ENCODE measurements at places on chromosomes 6 and 20.
A peak's percentile ranks its signal among the peaks of the same experiment; 100 is the strongest.

- no peak for DNase-seq
These were observed 201.0 kb upstream of the EYS start for GRCh38 chr6:65908065-65908464.

DNA sequence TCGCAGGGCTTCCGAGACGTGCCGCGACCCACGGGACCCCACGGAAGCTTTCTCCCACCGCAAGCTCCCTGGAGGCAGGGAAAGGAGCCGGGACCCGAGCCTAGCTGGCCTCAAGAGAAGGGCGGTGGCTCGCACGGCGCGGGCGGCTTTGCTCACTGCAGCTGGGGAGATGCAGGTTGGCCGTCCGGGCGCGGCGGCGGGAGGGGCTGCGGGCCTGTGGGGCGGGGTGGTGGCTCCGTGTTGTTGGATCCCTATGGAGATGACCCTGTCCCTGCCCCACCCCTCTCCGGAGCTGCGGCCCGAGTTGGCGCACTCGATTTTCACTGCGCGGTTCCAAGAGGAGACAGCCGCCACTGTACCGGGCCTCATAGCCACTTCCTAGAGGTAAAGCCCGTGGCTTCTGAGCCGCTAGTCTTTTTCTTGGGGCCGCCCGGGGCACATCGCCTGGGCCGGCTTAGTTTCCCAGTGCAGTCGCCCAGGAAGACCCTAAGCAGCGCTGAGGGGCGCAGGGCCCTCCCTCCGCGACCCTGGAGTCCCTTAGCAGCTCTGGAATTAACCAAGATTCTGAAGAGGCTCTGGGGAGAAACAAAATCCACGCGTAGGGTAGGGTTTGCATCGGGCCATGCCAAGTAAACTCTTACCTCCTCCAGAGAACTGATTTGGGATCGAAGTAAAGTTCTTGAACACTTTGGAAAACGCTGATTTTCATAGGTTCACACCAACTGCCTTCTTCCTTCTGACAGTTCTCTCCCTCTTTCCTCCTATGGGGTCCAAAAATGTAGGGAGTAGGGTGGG, at the start of gene ECT2L:
TSS of gene ECT2L (plus strand) at position 279 of the 795 bp plus-strand sequence. CDS start 17,188 bp downstream, outside the sequence.
- DNase-seq, result peak; percentile 52

GRCh38 chr20:35883778-35884540, 70.3 kb downstream of the SCAND1 start:
- DNase-seq, result peak; percentile 80

DNA sequence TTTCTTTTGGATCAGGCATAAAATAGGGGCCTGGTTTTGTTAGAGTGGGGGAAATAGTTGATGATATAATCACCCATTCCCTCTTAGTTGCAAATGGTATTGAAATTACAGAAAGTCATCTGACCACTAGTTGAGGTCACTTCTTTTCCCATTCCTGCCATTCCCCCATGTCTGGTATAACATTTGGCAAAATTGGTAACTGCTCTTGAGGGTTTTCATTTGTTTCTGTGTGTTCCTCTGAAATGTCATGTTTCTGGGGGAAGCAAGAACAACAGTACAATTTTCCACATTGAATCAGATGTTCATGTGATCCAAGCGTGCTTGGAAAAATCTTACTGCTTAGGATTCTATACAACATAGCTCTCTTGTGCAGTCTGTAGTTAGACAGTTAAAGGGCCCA, 7.3 kb downstream of the AIG1 start:
- no peak for DNase-seq

DNA sequence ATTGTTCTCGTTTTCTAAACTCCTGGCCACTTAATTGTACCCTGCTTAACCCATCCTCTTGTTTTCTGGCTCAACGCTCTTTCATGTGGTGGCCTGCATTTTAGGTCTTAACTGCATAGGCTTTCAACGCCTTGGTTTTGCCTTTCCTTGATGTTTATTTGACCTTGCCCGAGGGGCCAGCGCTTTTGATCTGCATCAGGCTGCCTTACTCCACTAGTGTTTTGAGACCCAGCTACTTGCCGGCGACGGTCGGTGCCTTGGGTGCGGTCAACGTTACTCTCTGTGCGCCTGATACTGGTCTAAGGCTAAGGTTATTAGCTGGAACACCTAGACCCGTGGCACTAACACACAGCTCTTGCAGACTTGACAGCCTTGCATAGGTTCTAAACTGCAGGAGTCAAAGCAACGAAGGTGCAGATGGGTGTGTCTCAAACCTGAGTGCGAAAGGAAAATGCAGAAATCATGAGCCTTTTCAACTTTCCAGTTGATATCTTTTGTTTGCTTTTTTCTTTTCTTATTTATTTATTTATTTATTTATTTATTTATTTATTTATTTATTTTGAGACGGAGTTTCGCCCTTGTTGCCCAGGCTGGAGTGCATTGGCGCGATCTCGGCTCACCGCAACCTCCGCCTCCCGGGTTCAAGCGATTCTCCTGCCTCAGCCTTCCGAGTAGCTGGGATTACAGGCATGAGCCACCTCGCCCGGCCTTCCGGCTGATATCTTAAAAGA, 138.8 kb downstream of the HFE start:
- no peak for DNase-seq

DNA sequence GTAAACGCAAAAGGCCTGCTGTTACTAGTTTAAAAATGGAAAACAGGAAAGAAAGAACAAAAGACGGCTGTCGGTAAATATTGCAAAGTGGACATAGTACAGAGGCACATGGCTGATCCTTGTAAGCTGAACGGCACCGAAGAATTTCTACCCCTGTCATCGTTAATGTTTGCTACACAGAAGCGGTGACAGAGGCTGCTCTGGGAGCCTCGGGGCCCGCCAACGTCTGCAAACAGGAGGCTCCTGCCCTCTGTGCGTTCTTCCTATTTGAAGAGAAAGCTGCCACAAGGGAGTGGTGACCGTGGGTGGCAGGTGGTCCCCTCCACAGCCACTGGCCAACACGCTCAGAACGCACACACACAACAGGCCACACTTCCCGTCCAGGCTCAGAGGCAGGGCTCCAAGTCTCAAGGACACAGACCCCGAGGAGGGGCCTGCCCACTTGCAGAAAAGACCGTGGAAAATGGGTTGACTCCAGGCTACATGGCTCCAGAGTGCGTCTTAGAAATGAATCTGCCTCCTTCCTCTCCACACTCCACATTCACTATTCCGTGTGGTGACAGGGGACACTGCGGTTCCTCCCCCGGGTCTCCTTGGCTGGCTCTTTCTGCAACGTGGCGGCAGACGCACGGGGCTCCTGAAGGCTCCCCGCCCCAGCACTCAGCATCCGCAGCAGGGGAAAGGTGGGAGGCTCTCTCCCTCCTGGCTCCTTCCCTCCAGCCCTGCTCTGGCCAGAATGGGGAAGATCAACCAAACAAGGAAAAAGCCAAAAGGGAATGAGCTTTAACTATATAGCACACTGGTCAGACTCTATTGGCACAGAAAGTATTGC, 64.5 kb downstream of the GMPR start:
- DNase-seq, result peak; percentile 30

DNA sequence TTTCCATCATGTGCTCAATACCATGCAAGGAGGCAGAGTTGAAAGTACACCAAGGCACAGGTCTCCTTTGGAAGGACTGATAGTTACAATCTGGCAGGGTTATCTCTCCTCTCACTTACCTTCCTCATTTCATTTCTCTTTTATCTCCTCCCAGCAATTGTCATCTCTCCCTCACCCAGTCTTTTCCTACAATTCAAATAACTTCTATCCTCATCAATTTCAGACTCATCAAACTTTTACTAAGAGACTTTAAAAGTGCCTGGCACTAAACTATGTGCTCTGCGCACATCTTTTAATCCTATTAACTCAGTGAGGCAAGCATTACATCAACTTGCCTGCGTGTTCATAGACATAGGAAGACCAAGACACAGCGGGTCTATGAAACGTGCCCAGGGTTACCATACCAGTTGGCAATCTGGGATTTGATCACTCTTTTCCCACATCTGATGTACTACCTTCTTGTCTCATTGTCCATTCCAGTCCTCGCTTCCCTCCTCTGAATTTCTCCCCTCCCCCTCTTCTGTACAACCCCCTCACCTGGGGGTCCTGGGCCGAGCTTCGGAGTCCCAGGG, 1.2 kb downstream of the VARS1 start:
- DNase-seq, result peak; percentile 27

GRCh38 chr6:101776919-101777350, 383.4 kb downstream of the GRIK2 start:
- DNase-seq, result no peak

GRCh38 chr6:90127595-90127994, 169.0 kb downstream of the BACH2 start:
- DNase-seq, result no peak

GRCh38 chr20:16846006-16846405, 97.8 kb downstream of the OTOR start:
- no peak for DNase-seq

- no peak for DNase-seq
These were observed 51.9 kb downstream of the PYGB start for GRCh38 chr20:25299806-25300205.

GRCh38 chr6:85472744-85473143, 22.9 kb downstream of the NT5E start:
- DNase-seq, result no peak

GRCh38 chr6:71028877-71029252, 72.0 kb upstream of the B3GAT2 start:
- no peak for DNase-seq

DNA sequence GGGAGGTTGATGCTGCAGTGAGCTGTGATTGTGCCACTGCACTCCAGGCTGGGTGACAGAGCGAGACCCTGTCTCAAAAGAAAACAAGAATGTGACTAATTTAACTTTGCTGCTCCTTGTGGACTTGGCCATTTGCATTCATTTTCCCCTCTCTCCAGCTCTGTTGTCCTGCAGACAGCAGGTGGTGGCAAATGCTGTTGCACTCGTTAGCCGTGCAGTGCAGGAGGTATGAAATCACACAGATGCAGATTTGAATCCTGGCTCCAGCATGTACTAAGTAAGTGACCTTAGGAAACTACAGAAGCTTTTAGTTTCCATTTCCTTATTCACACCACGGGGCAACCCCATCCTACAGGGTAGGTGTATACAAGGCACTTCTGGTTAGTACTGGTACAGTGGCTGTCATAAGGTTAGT, 9.6 kb upstream of the BEND3 start:
- no peak for DNase-seq

DNA sequence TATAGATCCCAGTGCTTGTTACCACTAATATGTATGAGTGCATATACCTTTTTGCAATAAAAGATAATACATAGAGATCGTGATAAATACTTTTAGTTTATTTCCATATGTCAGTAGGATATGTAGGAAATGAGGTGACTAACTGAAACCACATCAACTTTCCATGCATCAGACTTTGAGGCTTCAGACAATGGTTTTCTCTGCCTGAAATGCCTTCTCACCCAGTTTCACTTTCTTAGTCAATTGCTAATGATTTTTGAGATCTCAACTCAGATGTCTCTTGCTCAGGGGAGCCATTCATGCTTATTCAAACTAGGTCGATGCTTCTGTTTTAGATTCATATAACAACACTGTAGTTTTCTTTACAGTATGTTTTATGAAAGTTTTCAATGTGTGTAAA, 626.6 kb upstream of the ADGRB3 start:
- peak; percentile 56 for DNase-seq

DNA sequence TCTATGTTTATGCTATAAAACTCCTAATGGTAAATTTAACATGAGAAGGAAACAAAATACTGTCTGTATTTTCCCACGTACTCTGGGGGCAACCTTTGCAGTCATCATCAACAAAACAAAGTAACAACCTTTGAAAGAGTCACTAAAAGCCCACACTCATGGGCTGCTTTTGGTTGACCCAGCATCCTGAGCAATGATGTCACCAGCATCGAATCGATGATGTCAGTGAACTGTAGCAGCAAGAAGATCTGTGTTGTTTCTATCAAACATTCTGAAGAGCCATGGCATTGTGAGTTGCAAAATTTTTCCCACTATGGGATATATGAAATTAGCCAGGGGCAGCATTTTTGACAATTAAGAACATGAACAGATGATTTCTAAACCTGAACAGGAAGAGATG, 300.1 kb downstream of the HIVEP2 start:
- DNase-seq, result no peak

GRCh38 chr6:25431975-25432307, 152.8 kb downstream of the CARMIL1 start:
- DNase-seq, result no peak

DNA sequence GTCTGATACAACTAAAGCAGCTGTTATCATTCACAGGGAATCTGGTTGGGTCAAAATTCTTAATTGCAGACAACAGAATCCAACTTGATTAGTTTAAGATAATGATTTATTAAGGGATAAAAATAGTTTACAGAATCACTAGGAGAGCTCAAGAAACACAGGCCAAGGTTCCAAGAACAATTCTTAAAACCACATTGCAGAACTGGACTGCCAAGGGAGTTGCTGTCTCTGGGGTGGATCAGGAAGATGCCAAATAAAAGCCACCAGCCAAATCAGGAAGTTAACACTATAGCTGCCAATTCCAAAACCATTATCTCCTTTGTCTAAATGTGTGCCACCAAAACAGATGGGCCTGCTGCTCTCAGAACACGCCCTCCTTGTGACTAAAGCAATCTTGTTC, 53.7 kb downstream of the NUDT3 start:
- DNase-seq, result no peak

DNA sequence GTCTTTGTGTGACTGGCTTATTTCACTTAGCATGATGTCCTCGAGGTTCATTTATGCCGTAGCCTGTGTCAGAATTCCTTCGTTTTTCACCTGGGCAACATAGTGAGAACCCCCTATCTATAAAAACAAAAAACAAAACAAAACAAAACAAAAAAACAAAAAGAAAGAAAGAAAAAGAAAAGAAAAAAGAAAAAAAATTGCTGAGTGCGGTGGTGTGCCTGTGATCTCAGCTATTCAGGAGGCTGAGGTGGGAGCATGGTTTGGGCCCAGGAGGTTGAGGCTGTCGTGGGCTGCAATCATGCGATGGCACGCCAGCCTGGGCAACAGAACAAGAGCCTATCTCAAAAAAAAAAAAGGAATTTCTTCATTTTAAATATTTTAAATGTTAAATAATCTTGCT, 38.4 kb downstream of the VEGFA start:
- no peak for DNase-seq

DNA sequence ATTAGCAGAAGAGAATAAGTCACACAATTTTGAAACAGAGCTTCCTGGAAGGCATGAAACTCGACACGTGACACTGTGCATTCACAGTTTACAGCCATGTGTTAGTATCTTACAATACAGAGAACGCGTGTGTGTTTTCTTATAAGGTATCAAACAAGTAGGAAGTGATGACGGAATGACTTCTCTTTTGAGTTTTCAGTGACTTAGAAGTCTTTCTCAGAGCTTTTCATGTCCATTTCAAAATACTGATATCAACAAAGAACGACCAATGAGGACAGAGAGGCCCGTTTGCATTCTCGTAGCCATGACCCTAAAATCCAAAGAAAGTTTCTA, 36.6 kb upstream of the DUSP22 start:
- DNase-seq, result no peak

All from lung microvascular endothelial cell (primary cell).